ENCODE measurements at places on chromosomes 1 and 21.

DNA sequence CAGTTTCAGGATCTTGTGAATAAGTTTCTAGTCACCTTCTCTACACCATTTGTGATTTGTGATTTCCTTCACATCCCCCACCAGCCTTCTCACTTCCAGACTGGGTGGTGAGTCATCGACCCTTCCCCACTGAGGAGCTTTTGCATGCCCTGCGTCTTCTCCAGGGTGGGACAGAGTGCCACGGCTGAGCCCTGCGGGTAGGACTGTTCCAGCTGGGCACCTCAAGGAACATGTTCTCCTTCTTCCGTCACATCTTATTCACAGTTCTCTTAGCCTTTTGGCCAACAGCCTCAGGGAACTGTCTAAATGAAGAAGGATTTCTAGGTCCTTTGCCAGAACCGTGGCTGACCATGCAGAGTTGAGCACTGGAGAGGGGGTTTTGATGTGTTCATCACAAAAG lies 116.5 kb downstream of the TMEM53 start:
- no peak for DNase-seq

GRCh38 chr1:43282220-43283195 lies 2.9 kb downstream of the C1orf210 start:
- no peak for DNase-seq

- DNase-seq = no peak
Measured at GRCh38 chr1:160865337-160865736, 2.6 kb upstream of the CD244 start.

GRCh38 chr1:12087797-12088314 lies 24.8 kb downstream of the TNFRSF8 start:
- DNase-seq = no peak

- no peak for DNase-seq
Measured at GRCh38 chr1:237911911-237912310, 21.2 kb upstream of the ZP4 start.

- no peak for DNase-seq
Measured at GRCh38 chr1:81432059-81432458, 368.7 kb upstream of the ADGRL2 start.

GRCh38 chr1:73862355-73862754 lies 335.6 kb downstream of the LRRIQ3 start:
- no peak for DNase-seq

- no peak for DNase-seq
Measured at GRCh38 chr1:77370161-77370560, 88.3 kb downstream of the AK5 start.

GRCh38 chr21:16913010-16913409 lies 599.8 kb upstream of the CXADR start:
- DNase-seq = no peak

GRCh38 chr1:208837242-208837641 lies 593.1 kb upstream of the PLXNA2 start:
- DNase-seq = no peak

DNA sequence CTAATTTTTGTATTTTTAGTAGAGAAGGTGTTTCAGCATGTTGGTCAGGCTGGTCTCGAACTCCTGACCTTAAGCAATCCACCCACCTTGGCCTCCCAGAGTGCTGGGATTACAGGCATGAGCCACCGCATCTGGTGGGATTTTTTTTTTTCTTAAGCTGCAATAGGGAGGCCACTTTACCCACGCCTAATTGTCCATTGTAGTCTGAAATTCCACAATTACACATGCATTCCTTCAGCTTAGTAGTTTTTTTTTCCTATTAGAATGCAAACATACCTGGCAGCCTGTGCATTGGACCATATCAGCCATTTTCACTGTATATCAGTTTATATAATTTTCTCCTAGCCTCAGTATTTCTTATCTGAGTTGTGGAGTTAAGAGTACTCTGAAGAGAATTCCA lies 186.8 kb downstream of the LMX1A start:
- DNase-seq = no peak

- DNase-seq = no peak
Measured at GRCh38 chr1:35278886-35279554, 10.5 kb downstream of the ZMYM4 start.

DNA sequence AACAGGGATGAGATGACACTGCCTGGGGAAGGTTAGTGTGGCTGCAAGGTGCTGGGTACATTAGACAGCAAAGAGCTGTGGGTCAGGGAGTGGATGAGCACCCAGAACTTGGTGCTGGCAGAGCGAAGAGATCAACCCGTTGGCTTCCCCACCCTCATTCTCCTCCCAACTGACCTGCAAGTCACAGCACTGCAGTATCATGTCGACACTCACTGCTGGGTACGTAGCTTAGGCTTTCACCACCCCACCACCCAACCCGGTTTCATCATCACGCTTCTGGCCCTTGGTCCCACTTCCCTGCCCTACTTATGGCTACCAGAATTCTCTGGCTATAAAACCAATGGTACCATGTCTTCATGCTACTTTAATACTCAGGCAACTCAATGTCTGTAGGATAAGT lies 73.6 kb upstream of the LYST start:
- no peak for DNase-seq

GRCh38 chr1:198125995-198126735 lies 30.6 kb upstream of the NEK7 start:
- DNase-seq = no peak

- no peak for DNase-seq
Measured at GRCh38 chr21:38228537-38228936, 28.3 kb upstream of the KCNJ15 start.

- DNase-seq = no peak
Measured at GRCh38 chr1:211549092-211549711, 29.8 kb downstream of the SLC30A1 start.
